ENCODE measurements at places on chromosomes 4 and X. TPM values are rescaled to one million over a fixed set of nuclear protein-coding genes. Genes with fewer than 3 reads are reported as not detected.

DNA sequence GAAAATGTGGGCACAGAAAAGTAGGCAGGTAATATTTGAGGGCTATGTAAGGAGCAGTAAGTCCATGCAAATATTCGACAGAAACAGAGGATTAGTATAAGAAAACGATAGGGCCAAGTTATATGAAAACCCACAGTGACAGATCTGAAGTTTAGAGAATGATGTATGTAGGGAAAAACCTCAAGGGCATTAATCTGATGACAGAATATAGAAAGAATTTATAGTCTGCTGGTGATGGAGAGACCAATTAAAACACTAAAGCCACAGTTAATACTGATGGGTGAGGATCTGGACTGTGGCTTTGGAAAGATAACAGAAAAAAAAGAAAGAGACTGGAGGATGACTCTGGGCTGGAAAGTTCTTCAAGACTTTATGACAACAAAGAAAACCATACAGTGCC is 169.7 kb downstream of the PALLD start:
- no peak overlapping the region for H3K4me3 ChIP-seq
- H3K27ac ChIP-seq: no peak overlapping the region
- no peaks in the 10 kb centered on the region for H3K4me1 ChIP-seq
- H3K27me3 ChIP-seq: no peaks in the 10 kb centered on the region
- no peaks in the 10 kb centered on the region for H3K36me3 ChIP-seq

DNA sequence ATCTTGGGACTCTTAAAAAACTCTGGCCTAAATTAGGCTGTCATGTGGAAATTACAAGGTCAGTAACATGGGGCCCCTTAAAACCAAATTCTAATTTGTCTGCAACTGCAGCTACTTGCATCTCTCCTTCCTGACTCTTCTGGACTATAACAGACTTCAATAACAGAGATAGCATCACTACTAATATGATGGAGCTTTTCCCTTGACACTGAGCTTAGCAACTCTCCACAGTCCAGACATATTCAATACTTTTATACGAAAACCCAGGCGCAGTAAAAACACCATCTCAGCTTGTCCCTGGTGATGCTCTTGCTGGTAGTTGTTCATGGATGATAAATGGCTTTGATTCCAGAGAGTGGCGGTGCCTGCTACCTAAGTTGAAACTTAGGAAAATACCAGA is 850.4 kb downstream of the STIM2 start:
- no peaks in the 10 kb centered on the region for H3K27me3 ChIP-seq
- H3K4me3 ChIP-seq: no peak overlapping the region
- no peak overlapping the region for H3K27ac ChIP-seq
- H3K36me3 ChIP-seq: no peaks in the 10 kb centered on the region
- no peak for DNase-seq

GRCh38 chr4:38455092-38455862 is 208.7 kb upstream of the KLF3 start:
- no peaks in the 10 kb centered on the region for H3K4me1 ChIP-seq
- DNase-seq: no peak
- no peak overlapping the region for H3K27ac ChIP-seq
- H3K4me3 ChIP-seq: no peak overlapping the region
- no peaks in the 10 kb centered on the region for H3K36me3 ChIP-seq
- no peaks in the 10 kb centered on the region for H3K27me3 ChIP-seq

DNA sequence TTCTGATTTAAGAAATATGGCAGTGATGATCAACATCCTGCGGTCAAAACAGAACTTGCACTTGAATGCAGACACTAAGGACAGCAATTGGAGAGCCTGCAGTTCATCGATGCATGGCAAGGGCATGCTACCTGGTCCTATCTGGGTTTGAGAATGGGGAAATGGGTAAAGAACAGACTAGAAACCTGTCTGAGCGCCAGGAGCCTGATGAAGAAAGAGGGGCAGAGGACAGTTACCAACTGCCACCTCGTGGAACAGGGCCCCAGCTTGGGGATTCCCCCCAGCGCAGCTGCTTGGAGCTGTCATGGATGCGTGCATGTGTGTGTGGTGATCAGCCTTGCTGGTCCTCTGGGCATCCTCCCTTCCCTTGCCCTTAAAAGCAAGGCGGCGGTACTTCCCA is 30.2 kb upstream of the NKRF start:
- no peak for DNase-seq
- no peaks in the 10 kb centered on the region for H3K27me3 ChIP-seq
- H3K4me3 ChIP-seq: no peak overlapping the region
- H3K36me3 ChIP-seq: peaks cover 12% of the 10 kb centered on the region

Gene CSAG2
- not detected for total RNA-seq

DNA sequence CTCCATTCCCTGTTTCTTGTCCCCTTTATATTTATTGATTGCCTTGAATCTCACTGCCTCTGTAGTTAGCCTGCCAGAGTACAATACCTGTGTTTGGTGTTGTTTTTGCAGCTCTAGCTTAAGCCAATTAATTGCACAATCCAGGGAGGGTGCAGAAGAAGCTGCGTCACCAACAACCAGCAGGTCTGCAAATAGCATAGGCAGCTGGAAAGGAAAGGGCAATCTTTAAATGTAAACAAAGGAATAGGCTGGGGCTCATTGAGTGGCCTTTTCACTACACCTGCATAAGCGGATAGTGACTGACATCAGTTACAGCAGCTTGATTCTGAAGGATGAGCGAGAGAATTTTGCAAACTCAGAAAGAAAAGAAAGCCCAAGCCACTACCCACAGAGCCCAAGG is 106.8 kb upstream of the RAI2 start:
- DNase-seq: no peak
- H3K27ac ChIP-seq: no peak overlapping the region
- H3K27me3 ChIP-seq: no peaks in the 10 kb centered on the region
- H3K4me3 ChIP-seq: no peak overlapping the region

GRCh38 chr4:24240655-24241054 is 343.7 kb downstream of the DHX15 start:
- H3K4me3 ChIP-seq: no peak overlapping the region
- no peak overlapping the region for H3K27ac ChIP-seq
- H3K27me3 ChIP-seq: no peaks in the 10 kb centered on the region
- H3K4me1 ChIP-seq: no peaks in the 10 kb centered on the region

DNA sequence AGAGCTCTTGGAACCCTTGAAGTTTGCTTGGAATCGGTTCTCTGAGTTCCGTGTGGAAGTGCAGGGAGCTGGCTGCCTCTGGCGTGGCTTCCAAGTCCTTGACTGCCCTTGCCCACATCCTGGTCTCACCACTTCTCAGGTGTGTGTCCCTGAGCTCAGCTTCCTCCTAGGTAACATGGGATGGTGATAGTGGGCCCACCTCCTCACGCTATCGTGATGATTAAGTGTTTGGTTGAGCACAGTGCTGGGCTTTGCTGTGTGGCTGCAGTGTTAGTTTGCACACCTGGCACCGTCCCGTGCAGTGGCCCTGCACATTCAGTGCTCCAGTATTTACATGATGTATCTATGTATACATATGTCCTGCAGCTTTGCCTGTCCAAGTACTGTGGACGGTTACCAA is 81.5 kb downstream of the CLDN34 start:
- H3K27ac ChIP-seq: peak overlapping the region; percentile 20
- no peaks in the 10 kb centered on the region for H3K36me3 ChIP-seq
- no peak overlapping the region for H3K4me3 ChIP-seq
- H3K4me1 ChIP-seq: peaks cover 39% of the 10 kb centered on the region
- no peaks in the 10 kb centered on the region for H3K27me3 ChIP-seq

- no peaks in the 10 kb centered on the region for H3K36me3 ChIP-seq
- H3K4me1 ChIP-seq: no peaks in the 10 kb centered on the region
- peak overlapping the region; percentile 91 for H3K27ac ChIP-seq
- DNase-seq: peak; percentile 22
Observed at GRCh38 chrX:103254171-103254824, 657 bp downstream of the TCEAL8 start.

DNA sequence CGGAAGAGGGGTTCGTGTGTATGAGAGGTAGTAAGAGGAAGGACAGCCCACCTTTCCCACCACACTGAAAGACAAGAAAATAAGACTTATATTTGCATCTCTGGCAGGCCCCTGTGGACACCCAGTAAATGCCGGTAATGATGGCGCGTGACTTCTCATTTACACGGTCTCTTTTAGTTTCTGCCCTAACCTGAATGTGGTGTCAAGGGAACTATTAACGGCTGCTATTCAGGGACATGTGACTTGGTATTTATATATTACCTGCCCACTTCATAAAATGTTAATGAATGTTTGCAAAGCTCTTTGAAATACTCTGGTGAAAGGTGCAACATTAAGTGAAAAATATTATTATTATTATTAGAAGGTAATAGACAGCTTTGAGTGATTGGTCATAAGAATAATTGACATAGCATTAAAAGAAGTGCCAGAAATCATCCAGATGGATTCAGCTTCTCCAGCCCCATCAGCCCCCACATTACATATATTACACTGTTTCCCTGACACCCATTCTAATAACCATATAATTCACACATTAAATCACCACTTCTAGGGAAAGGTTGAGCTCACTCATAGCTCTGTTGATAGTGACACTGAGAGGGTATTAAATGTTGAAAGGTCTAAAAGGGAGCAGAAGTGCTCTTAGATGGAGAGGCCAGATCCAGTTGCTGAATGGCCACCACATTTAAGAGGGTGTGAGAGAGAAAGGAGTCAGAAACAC is 83.0 kb upstream of the BEND4 start:
- DNase-seq: no peak
- H3K27me3 ChIP-seq: no peaks in the 10 kb centered on the region
- no peak overlapping the region for H3K27ac ChIP-seq
- no peak overlapping the region for H3K4me3 ChIP-seq

GRCh38 chr4:183633476-183634400 is 25.2 kb downstream of the RWDD4 start:
- no peak overlapping the region for H3K4me3 ChIP-seq
- H3K27ac ChIP-seq: no peak overlapping the region
- DNase-seq: no peak
- no peaks in the 10 kb centered on the region for H3K36me3 ChIP-seq

All from tibial nerve (tissue), 4 donors.